Activated CD8-positive, alpha-beta memory T cell treated with anti-CD3 and anti-CD28 coated beads for 1 hour (primary cell): ENCODE measurements at places on chromosomes 4 and X.

DNA sequence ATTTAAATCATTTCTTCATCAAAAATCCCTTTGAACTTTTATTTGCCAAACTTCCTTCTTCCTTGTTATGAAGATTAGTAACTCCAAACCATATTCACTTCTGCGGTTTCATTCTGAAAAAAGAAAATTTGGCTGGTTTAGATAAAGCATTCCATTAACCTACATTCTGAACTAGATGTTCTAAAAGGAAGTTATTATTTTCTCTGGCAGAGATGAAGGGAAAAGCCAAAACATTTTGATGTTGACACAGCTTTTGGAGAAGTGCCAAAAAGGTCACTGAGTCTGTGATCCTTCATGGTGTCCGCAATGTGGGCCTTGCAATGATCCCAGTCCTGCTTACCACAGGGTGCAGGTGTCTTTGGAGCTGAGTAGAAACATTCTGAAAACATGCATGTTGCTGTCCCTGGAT lies 36.0 kb downstream of the CXCL8 start:
- DNase-seq, result no peak

GRCh38 chr4:48705609-48706008 lies 74.5 kb downstream of the FRYL start:
- DNase-seq, result no peak

DNA sequence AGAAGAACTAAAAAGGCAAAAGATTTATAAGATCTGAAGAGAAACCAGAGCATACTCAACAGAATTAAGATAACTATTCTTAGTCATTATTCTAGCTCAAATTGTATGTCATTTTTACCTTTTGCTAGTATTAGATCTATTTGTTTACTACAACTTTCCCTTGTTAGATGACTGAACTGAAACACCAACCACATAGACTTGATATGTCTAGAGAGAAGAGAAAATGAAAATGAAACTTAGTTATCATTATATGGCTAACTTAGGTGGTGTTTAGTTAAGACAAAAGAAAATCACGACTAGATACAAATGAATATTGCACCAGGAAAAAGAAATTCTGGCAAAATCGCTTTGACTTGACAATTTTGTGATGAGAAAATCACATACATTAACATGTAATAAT lies 690.8 kb downstream of the PCDH18 start:
- no peak for DNase-seq

- DNase-seq, result no peak
Observed at GRCh38 chrX:136380010-136380769, 79.4 kb downstream of the ADGRG4 start.

DNA sequence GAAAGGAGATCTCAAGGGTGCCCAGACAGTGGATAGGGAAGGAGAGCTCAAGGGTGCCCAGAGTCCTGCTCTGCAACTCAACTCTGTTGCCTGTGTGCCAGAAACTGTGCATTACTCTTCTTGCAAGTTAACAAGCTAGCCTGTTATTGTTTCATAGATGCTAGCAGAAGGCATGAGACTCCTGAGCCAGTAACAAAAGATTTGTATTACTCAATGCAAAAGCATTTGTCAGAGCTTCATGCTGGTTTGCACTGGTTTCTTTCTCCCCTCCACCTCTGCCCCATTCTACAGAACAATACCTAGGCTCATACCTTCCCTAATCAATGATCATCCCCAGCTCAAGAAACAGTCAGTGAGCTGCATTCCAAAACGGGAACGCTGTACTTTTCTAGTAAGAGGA lies 124.5 kb upstream of the NEIL3 start:
- no peak for DNase-seq

DNA sequence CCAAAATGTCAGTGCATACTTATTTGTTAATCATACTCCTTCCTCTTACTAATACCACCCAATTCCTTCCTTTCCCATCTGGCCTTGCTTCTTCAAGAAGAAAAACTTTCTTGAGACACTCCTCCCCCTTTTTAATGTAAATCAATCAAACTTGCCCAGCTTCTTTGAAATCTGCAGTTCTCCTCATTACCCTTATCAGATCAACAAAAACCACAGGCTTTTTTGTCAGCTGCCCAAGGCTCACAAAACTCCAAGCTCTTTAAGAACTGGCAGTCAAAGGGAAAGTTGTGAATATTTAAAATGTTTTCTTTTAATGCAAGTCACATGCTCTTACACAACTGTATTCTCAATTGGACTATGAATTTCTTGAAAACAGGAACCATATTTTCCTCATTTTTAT lies 11.3 kb upstream of the MYOZ2 start:
- DNase-seq, result no peak

- no peak for DNase-seq
Observed at GRCh38 chrX:97633798-97634197, 750.1 kb downstream of the RPA4 start.

- DNase-seq, result no peak
Observed at GRCh38 chr4:127783955-127784770, 2.0 kb downstream of the HSPA4L start.

DNA sequence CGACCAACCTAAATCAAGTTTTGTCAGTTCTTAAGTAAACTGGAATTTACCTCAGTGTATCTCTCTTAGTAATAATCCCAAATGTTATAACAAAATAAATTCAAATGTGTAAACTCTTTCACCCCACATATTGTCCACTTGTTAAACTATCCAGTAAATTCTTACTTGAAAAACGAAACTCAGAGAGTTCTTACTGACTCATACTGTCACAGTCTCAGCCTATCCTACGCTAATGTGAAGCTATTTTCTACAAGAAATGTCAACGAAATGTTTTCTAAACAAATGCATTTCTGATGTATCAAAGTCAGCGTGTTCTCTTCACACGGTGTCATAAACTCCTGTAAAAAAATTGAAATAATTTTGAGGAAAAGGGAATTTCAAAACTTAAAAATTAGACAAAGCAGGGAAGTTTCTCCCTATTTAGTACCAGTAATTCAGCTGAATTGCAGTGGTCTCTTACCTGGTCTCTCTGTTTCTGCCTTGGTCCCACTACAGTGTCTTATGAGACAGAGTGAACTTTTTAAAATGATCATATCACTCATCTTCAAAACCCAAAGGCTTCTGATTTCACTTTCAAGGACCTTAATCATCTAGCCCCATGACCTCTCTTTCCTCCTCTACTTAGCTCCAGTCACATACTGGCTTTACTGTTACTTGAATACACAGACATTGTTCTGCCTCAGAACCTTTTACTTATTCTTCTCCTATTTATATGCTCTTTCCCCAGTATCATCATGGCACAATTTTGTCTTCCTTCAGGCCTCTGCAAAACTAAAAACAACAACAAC lies 63.3 kb downstream of the DCAF8L1 start:
- no peak for DNase-seq

- DNase-seq, result no peak
Observed at GRCh38 chrX:133215747-133216146, 2.4 kb downstream of the TFDP3 start.

DNA sequence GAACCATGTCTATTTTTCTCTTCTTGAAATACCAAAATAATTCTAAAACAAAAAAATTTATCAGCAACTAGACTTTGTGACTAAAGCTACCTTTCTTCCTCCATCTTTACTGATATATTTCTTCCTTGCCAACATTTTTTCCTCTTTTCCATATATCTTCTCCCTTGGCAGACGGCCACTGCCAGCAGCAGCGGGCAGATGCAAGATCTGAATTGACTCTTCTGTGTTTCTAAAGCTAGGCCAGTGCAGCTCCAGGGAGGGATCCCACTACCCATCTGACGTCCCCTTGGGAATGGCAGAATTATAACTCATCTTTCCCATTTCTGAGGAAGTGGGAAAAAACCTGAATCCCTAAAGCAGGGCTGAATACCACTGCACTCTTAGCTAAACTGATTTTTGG lies 206.4 kb downstream of the NR3C2 start:
- DNase-seq, result no peak

DNA sequence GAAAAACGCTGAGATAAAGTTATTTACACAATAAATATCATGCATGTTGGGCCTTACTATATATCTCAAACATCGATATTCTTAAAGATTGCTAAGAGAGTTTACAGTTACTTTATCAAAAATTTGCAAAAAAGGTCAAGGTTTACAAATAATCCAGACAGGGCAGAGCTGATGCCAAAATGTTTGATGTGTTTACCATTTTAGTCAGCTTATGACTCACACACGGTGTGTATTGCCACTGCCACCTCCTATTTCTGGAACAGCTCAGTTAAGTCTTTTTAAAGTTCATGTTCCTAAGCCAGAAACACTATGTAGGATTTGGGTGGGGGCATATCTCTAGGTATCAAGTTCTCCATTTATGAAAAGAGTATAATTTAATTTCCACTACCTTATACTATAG lies 580.6 kb downstream of the INPP4B start:
- DNase-seq, result no peak

DNA sequence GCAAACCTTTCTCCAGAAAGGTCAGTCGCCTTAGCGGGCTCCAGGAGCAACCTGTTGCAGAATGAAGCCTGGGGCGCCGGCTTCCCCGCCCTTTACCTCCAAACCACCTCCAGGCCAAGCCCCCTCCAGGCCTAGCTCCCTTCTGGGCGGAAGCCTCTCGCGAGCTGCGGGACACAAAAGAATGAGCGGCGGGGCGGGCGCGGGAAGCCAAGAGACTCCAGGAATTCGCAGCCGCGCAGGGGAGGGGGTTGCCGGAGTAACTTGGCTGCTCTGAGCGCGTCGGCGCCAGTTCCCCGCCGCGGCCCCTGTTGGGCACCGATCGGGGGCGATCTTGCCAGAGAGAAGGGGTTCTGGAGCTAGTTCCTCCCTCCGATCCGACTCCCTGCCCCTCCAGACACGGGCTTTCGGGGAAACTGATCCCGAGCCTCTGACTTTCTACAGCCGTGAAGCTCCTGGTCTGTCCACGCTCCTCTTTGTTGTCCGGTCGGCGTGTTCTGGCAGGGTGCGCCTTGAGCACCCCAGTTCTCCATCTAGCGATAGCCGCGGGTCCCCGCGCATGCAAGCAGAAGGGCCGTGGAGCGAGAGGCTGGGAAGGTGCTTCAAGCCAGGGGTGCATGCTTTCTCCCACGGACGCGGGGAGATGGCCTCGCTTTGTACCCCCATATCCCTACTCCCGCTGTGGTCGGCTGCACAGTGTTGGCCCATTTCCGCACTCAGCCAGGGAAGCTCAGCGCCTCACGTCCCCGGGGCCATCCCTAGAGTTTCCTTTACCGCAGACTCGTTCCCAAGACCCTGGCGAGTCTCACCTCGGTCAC lies 1.2 kb downstream of the PROM1 start:
- DNase-seq, result no peak

DNA sequence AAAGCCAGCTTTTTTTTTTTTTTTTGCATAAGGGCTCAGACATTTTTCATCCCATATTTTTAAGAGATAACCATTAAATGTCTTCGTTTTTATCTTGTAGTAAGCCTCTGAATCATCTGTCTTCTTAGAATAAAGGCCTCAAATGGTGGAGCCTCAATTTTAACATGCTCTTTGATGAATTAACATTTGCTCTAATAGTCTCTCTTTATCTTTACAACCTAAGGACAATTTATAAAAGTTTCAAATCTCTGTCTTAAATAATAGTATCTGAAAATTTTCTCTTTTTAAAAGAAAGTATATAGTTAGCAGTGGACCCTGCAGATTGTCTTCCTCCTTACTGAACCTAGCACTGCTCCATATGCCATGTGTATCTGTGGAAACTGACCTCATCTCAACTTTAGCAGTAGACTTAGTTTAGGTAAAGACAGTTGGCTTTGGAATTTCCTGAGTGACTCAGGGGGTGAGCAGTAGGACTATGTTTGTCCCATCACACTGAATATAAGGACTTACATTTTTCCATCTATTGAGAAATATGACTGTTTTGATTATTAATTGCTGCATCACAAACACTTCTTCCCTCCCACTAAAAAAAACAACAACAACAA lies 1658.0 kb downstream of the STIM2 start:
- no peak for DNase-seq

- DNase-seq, result no peak
Observed at GRCh38 chrX:130018143-130018542, 35.7 kb downstream of the BCORL1 start.

- no peak for DNase-seq
Observed at GRCh38 chr4:9979101-9979701, 42.1 kb downstream of the SLC2A9 start.

DNA sequence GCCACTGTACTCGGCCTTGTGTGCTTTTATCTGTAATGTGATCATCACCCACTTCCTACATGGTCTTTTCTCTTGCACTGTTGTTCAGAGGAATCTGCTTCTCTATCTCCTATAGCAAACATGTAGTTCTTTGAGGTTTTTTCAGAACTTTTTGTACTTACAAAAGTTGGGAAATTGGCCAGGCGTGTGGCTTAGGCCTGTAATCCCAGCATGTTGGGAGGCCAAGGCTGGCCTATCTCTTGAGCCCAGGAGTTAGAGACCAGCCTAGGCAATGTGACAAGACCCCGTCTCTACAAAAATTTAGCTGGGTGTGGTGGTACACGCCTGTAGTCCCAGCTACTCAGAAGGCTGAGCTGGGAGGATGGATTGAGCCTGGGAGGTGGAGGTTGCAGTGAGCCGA lies 30.4 kb downstream of the TAF1 start:
- no peak for DNase-seq

DNA sequence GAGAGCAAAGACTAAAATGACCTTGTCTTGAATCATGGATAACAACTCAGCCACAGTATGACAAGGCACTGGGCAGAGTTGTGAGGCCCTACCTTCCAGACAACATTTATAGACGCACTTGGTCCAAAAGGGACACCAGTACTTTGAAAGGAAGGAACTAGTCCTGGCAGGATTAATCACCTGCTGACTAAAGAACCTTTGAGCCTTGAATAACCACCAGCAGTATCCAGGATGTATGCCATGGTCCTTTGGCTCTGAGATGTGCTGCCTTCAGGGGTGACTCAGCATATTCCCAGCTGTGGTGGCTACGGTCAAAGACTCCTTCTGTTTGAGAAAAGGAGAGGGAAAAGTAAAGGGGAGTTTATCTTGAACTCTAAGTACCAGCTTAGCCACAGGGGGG lies 118.1 kb upstream of the PRR32 start:
- no peak for DNase-seq

DNA sequence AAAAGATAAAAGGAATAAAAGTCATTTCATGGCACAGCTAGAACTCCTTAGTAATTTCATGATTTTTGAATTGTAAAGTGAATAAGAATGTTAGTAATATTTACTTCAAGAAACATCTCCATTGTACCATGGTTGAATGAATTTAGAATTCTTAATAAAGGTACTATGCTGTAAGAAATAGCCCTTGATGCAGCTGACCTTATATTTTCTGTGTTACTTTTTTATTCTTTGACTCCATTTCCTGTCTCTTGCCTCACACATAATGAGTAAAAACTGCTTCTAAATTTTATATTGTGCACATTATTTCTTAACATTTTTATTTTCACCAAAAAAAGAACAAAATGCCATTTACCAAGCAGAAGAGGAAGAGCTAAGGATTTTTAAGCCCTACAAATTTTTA lies 81.9 kb upstream of the PDHA2 start:
- DNase-seq, result no peak

- no peak for DNase-seq
Observed at GRCh38 chr4:148265627-148266026, 176.6 kb downstream of the NR3C2 start.
